ENCODE measurements at places on chromosomes 5 and 9. TPM values are rescaled to one million over a fixed set of nuclear protein-coding genes. Genes with fewer than 3 reads are reported as not detected.
A peak's percentile ranks its signal among the peaks of the same experiment; 100 is the strongest.

DNA sequence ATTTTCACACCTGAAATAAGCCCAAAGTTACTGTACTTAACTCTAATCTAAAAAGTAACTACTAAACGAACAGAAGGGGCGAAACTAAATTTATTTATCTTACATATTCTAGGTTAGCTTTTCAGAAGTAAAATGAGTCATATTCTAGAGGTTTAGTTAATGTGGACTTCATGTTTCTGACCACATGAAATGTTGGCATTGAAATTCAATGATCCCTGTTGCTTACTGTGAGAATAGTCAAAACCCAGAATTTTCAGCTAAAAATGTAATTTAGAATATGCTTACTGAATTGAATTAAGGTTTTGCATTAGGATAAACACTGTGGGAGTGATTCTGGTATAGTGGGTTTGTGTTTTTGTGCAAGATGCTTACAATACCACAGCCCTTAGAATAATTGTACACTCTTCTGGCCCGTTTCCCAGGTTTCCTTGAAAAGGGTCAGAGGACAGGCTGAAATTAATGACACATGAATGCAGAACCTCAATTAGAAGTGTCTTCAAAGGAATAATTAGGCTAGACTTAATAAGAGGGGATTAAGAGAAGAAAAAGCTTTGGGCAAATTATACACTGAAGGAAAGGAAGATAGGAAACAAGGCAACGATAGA lies 1.4 kb upstream of the SNX18 start:
- peaks cover 33% of the 10 kb centered on the region for H3K4me1 ChIP-seq
- H3K4me3 ChIP-seq = no peak overlapping the region
- peaks cover 20% of the 10 kb centered on the region for H3K36me3 ChIP-seq
- H3K27ac ChIP-seq = no peak overlapping the region
- no peak for DNase-seq
- peaks cover 23% of the 10 kb centered on the region for H3K27me3 ChIP-seq

- no peak overlapping the region for H3K4me3 ChIP-seq
- no peak overlapping the region for H3K27ac ChIP-seq
- DNase-seq = no peak
- no peaks in the 10 kb centered on the region for H3K36me3 ChIP-seq
- H3K27me3 ChIP-seq = no peaks in the 10 kb centered on the region
- no peaks in the 10 kb centered on the region for H3K4me1 ChIP-seq
Measured at GRCh38 chr5:122374110-122374509, 62.1 kb downstream of the SNCAIP start.

- no peak overlapping the region for H3K4me3 ChIP-seq
- no peaks in the 10 kb centered on the region for H3K27me3 ChIP-seq
- H3K36me3 ChIP-seq = no peaks in the 10 kb centered on the region
- DNase-seq = no peak
- H3K27ac ChIP-seq = no peak overlapping the region
Measured at GRCh38 chr9:115712981-115713380, 440.6 kb upstream of the PAPPA start.

GRCh38 chr9:99336005-99336404 lies 113.9 kb downstream of the SEC61B start:
- peaks cover 7% of the 10 kb centered on the region for H3K27me3 ChIP-seq
- no peak overlapping the region for H3K4me3 ChIP-seq
- H3K27ac ChIP-seq = no peak overlapping the region

DNA sequence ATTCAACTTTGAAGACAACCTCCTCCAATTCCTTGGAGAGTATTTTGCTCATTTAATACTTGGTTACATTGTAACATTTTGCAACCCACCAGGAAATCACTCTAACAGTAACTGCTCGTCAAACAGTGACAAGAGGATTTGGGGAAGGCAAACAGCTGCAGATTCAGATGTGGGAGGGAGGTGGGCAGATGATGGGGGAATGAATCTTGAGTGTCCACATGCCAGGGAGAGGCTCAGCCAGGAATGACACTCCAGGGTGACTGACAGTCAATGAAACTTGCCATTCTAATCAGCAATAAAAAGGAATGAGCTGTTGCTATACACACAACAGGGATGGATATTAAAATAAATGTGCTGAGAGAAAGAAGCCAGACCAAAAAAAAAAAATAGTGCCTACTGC lies 97.7 kb upstream of the ANKRD55 start:
- H3K36me3 ChIP-seq = peaks cover 22% of the 10 kb centered on the region
- peak overlapping the region; percentile 92 for H3K27ac ChIP-seq
- no peak for DNase-seq

DNA sequence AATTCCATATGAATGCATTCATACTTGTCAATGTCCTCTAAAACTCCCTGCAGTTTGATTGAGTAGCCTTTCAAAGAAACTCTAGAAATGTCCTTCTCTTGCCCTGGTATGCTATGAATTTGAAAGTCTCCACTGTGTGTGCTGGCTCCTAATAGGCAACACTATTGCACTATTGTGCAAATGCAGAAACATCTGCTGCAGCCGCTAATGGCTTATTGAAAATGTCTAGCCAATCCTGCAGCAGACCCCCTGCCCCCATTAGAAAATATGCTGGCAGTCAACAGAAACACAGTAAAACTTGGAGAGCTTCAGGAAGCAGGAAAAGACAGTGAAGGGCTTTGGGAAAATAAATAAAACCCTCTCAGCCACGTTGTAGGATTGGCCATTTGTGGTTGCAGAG lies 87.3 kb upstream of the GRAMD2B start:
- no peaks in the 10 kb centered on the region for H3K36me3 ChIP-seq
- H3K27me3 ChIP-seq = no peaks in the 10 kb centered on the region
- H3K27ac ChIP-seq = no peak overlapping the region
- no peak for DNase-seq

The STING1 gene
- total RNA-seq = 175 TPM

The NFIL3 gene
- total RNA-seq = 31.5 TPM

The ANKRD18B gene
- total RNA-seq = 0.97 TPM

Data from activated CD4-positive, alpha-beta T cell treated with anti-CD3 and anti-CD28 coated beads, Interleukin-2, amount 10 ng/mL, durations not matched to agents 7 days and 5 days (primary cell).